SK-MEL-5 (cell line): ENCODE measurements at places on chromosomes 7 and 10.

DNA sequence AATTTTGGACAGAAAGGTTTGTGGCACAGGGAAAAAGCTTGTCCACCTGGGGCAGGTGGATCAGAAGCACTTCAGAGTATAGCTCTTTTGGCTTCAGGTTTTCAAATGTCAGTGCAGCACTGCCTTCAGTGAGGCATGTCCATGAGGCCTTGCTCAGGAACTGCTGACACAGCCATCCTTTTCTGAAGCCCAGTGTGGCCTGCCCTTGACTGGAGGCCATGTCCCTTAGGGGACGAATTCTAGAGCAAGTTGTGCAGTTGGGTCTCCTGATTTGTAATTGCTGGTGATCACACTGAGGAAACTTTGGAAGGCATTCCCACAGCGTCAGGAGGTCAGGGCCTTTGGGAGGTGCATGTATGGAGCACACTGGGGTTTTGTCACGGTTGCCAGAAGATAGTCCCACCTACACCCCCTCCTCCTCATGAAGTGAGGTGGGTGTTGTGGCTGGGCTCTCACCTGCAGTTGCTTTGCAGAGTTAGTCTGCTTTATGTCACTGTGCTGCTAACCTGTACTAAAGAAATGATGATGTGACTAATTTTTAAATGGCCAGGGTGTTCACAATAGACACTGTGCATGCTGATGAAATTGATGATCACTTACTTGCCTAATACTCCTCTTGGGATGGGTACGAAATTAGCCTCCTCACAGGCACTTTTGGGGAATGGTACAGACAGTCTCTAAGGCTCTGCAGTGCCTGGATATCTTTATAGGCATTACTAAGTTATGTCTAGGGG lies 41.7 kb downstream of the OGDH start:
- DNase-seq, result no peak

GRCh38 chr10:6563075-6563474 lies 17.0 kb downstream of the PRKCQ start:
- DNase-seq, result no peak

- no peak for DNase-seq
Observed at GRCh38 chr7:131497454-131497853, 59.0 kb downstream of the PODXL start.

DNA sequence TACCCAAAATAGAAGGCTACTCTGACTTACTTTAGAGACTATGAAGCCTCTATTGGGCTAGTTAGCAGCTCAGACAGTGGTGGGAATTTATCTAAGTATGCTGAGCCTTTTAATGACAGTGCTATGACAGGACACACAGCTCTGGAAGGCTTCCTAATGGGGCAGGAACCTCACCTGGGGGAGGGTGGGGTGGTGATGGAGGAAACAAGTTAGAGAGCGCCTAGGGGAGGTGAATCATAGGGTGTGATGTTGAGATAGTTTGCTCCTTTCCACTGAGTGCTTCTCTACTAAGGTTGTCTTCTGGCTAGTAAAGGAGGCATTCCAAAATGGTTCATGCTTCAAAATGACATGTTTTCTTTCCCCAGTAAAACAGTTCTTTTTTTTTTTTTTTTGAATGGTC lies 42.1 kb downstream of the PPP1R9A start:
- no peak for DNase-seq

GRCh38 chr7:134888141-134888740 lies 98.1 kb upstream of the AGBL3 start:
- no peak for DNase-seq

DNA sequence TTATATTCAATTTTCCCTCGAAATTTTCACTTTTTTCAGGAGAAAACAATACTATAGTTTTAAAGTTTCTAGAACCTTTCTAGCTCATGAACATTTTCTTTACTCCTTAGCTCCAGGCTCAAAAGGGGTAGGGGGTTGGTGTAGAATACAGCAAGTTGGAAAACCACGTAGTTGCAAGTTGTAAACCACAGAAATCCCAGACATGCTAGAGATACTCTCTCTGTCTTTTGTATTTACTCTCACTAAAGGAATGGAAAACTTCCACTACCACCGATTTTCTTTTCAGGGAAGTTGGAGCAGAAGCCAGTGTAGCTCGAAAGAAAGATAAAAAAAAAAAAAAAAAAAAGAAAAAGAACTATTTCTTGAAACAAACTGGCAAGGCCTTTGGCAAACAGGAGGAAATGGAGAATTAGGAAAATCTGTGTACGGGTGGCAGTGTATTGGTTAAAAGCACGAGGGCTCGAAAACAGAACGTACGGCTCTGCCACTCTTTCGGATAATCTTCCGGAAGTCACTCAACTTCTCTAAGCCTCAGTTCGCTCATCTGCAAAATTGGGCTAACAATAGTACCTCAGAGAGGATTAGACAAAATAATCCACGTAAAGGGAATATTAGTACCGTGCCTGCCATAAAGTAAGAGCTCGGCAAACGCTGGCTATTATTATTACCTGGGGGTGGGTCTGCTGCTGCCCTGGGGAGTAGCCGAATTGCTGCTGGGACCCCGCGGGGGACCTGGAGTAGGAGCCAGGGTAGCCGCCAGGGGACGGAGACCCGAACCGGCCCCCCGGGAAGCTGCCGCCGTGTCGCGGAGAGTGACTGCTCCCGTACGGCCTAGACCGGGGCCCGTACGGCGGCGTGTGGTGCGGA lies 628 bp downstream of the MPLKIP start:
- DNase-seq, result peak; percentile 38

DNA sequence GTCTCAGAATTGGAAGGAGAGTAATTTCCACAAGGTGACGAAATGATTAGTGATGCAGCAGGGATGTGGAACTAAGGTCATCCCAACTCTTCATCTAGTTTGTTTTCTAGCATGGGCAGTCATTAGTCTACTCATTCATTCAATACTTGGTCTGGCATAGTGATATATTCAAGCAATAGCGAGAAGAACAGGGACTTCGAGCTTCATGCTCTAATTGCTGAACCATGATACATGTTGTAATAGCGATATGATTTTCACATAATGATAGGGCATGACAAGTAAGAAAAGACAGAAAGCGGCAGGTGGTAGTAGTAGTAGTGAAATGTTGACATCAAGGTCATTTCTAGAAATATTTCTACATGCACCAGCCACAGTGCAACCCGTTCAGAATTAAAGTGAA lies 652.1 kb downstream of the PHTF2 start:
- DNase-seq, result no peak

GRCh38 chr7:36969376-36969775 lies 245.1 kb upstream of the AOAH start:
- no peak for DNase-seq

- DNase-seq, result peak; percentile 62
Observed at GRCh38 chr10:77036993-77037734, 600.4 kb downstream of the KCNMA1 start.

GRCh38 chr10:44462338-44462914 lies 77.5 kb upstream of the CXCL12 start:
- no peak for DNase-seq

- no peak for DNase-seq
Observed at GRCh38 chr10:78408671-78409472, 375.2 kb downstream of the RPS24 start.

DNA sequence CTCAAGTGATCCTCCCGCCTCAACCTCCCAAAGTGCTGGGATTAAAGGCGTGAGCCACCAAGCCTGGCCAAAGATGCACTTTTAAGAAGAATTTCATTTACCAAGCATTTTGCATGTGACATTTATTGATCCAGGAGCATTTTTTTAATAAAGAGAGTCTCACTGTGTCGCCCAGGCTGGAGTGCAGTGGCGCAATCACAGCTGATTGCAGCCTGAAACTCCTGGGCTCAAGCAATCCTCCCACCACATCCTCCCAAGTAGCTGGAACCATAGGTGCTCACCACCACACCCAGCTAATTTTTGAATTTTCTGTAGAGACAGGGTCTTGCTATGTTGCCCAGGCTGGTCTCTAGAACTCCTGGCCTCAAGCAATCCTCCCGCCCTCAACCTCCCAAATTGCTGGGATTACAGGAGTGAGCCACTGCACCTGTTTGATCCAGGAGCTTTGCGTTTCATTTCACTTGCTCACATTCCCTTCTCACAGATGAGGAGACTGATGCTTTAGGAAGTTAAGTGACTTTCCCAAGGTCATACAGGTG lies 4.4 kb upstream of the TBL2 start:
- no peak for DNase-seq
